ENCODE measurements at places on chromosomes 4 and X. TPM values are rescaled to one million over a fixed set of nuclear protein-coding genes. Genes with fewer than 3 reads are reported as not detected.

DNA sequence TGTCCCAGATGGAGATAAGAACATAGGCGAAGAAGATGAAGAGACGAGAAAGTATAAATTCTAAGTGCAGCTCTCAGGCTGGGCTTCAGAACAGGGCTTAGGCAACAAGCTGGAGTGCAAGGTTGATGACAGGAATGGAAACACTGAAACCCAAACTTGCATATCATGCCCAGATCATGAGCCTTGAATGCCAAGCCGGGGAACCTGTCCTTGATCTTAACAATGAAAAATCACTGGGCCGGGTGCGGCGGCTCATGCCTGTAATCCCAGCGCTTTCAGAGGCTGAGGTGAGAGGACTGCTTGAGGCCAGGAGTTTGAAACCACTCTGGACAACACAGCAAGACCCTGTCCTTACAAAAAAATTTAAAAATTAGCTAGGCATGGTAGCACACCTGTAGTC, 17.2 kb downstream of the AFAP1 start:
- no peaks in the 10 kb centered on the region for H3K27me3 ChIP-seq
- no peak overlapping the region for H3K27ac ChIP-seq
- DNase-seq = no peak
- H3K4me1 ChIP-seq = no peaks in the 10 kb centered on the region
- H3K36me3 ChIP-seq = no peaks in the 10 kb centered on the region
- H3K4me3 ChIP-seq = no peak overlapping the region

The ZIC3 gene
- total RNA-seq = not detected

DNA sequence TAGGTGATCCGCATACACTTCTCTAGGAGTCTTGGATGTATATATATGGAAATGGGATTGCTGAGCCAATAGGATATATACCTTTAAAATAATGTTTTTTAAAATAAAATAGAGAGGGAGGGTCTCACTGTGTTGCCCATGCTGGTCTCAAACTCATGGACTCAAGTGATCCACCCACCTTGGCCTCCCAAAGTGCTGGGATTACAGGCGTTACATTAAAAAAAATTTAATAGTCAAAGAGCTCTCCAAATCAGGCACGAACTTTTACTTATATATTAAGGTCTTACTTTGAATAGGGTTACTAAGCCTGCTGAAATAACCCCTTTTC, 109.0 kb downstream of the GNL3L start:
- H3K36me3 ChIP-seq = no peaks in the 10 kb centered on the region
- no peaks in the 10 kb centered on the region for H3K27me3 ChIP-seq
- no peak for DNase-seq

The CXCL9 gene
- total RNA-seq = not detected

- H3K4me1 ChIP-seq = no peaks in the 10 kb centered on the region
- no peak for DNase-seq
- H3K27ac ChIP-seq = no peak overlapping the region
- H3K4me3 ChIP-seq = no peak overlapping the region
- no peaks in the 10 kb centered on the region for H3K27me3 ChIP-seq
Measured at GRCh38 chr4:5165420-5166369, 114.4 kb downstream of the STK32B start.

The CT45A5 gene
- not detected for total RNA-seq

GRCh38 chr4:7377223-7377865, 57.4 kb downstream of the PSAPL1 start:
- no peak for DNase-seq
- no peak overlapping the region for H3K4me3 ChIP-seq
- no peaks in the 10 kb centered on the region for H3K27me3 ChIP-seq

DNA sequence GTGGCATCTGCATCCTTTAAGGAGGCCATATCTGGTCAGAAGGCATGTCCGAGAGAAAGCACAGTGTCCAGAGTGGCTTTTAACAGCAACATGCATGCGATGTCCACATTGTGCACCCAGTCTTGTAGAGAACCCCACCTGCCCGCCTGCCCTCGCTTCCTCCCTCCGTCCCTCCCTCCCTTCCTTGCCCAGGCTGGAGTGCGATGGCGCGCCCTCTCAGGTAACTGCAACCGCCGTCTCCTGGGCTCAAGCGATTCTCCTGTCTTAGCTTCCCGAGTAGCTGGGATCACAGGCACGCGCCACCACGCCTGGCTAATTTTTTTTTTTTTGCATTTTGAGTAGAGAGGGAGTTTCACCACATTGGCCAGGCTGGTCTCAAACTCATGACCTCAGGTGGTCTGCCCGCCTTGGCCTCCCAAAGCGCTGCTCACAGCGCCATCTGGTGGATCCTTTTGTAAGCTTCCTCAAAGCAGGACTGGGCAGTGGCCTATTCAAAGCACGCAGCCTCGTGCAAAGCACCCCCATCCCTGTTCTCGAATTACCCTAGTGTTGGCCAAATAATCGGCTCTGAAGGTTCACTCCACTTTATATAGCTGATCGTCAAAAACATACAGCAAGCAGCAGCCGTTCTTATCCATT, 15.0 kb downstream of the BRCC3 start:
- no peaks in the 10 kb centered on the region for H3K4me1 ChIP-seq
- H3K4me3 ChIP-seq = no peak overlapping the region
- DNase-seq = peak; percentile 30
- H3K27me3 ChIP-seq = no peaks in the 10 kb centered on the region
- no peak overlapping the region for H3K27ac ChIP-seq

DNA sequence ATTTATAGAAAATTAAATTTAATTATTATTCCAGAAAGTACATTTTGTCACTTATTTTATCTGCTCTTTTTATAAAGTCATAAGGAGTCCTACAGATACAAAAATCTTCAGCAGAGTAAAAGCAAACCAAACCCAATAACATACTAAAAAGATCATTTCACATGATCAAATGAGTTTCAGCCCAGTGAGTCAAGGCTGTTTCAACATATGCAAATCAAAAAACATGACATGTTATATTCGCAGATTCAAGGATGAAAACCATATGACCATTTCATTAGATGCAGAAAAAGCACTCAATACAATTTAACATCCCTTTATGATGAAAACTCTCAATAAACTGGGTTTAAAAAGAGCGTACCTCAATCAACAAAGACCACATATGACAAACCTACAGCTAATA, 214.3 kb downstream of the FAT4 start:
- H3K4me1 ChIP-seq = no peaks in the 10 kb centered on the region
- no peaks in the 10 kb centered on the region for H3K27me3 ChIP-seq
- no peak overlapping the region for H3K27ac ChIP-seq
- DNase-seq = no peak
- no peaks in the 10 kb centered on the region for H3K36me3 ChIP-seq

DNA sequence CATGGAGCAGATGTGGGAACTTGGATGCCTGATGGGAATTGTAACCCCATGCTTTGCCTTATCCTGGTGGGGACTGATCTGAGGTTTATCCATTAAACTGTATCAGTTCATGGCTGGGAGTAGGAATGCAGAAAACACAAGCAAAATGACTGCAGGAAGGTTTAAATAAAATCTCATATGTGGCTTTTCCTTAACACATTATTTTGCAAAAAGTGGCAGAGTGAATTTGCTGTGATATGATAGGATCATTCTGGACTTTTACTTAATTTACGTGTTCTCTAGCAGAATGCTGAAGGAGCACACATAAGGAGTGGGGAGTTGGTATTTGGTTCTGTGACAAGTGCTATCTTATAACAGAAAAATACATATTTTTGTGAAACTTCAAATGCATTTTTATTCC, 34.8 kb downstream of the REPS2 start:
- H3K27ac ChIP-seq = no peak overlapping the region
- no peaks in the 10 kb centered on the region for H3K4me1 ChIP-seq
- H3K27me3 ChIP-seq = no peaks in the 10 kb centered on the region
- no peak overlapping the region for H3K4me3 ChIP-seq
- H3K36me3 ChIP-seq = no peaks in the 10 kb centered on the region

The MAGED4 gene
- total RNA-seq = 0.49 TPM

GRCh38 chrX:7088968-7089615, 58.4 kb upstream of the STS start:
- no peak overlapping the region for H3K4me3 ChIP-seq
- peak; percentile 41 for DNase-seq
- peaks cover 14% of the 10 kb centered on the region for H3K4me1 ChIP-seq
- no peaks in the 10 kb centered on the region for H3K36me3 ChIP-seq

GRCh38 chrX:129932016-129932820, 26.3 kb downstream of the UTP14A start:
- H3K4me1 ChIP-seq = no peaks in the 10 kb centered on the region
- H3K27ac ChIP-seq = peak overlapping the region; percentile 71
- peak; percentile 92 for DNase-seq
- no peaks in the 10 kb centered on the region for H3K27me3 ChIP-seq
- no peak overlapping the region for H3K4me3 ChIP-seq

- H3K4me1 ChIP-seq = no peaks in the 10 kb centered on the region
- H3K4me3 ChIP-seq = no peak overlapping the region
- H3K36me3 ChIP-seq = no peaks in the 10 kb centered on the region
- no peaks in the 10 kb centered on the region for H3K27me3 ChIP-seq
- DNase-seq = peak; percentile 11
- H3K27ac ChIP-seq = no peak overlapping the region
Measured at GRCh38 chr4:120819805-120820437, 102.6 kb downstream of the PRDM5 start.

DNA sequence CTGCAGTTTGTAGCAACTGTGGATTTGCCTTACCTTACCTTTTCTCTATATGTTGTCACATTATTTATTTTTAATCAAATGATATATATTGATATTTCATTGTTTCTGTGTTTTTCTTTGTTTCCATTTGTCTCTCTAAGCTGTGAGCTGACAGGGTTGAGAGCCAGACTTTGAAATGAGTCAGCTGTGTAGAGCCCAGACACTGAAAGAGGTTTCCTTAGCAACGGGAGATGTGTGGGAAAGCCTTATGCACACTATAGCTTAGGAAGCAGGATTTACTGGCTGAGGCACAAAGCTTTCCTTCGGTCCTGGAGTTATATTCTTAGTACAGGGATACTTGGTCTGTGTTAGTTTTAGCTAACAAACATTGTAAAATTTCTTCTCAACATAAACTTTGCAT, 192.2 kb downstream of the FGF13 start:
- no peak overlapping the region for H3K4me3 ChIP-seq
- no peaks in the 10 kb centered on the region for H3K36me3 ChIP-seq
- DNase-seq = no peak
- H3K4me1 ChIP-seq = no peaks in the 10 kb centered on the region
- H3K27ac ChIP-seq = no peak overlapping the region

DNA sequence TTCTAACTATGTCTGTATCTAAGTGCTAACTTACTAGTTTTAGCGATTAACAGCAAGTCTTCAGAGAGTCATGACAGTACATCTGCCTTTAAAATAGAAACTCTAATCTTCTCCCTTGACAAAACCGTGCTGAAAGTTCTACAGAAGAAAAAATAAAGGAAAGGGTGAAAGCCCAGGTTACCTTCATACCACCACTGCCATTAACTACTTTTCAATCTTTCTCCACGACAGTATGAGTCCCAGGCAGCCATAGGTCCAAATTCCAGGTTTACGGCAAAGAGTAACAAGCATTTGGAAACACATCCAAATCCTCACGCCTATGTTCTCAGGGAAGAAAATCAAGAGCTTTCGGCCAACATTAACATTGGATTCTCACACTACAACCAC, 12.4 kb upstream of the ZCCHC13 start:
- H3K4me3 ChIP-seq = peak overlapping the region; percentile 99
- H3K27ac ChIP-seq = peak overlapping the region; percentile 86
- H3K4me1 ChIP-seq = peaks cover 16% of the 10 kb centered on the region
- peaks cover 8% of the 10 kb centered on the region for H3K36me3 ChIP-seq
- no peaks in the 10 kb centered on the region for H3K27me3 ChIP-seq

The VCX2 gene
- not detected for total RNA-seq

- no peak for DNase-seq
- no peak overlapping the region for H3K27ac ChIP-seq
- H3K36me3 ChIP-seq = no peaks in the 10 kb centered on the region
- peaks cover 11% of the 10 kb centered on the region for H3K4me1 ChIP-seq
- H3K4me3 ChIP-seq = no peak overlapping the region
Measured at GRCh38 chr4:26613237-26613636, 29.4 kb downstream of the TBC1D19 start.

The GLOD5 gene
- not detected for total RNA-seq

GRCh38 chr4:140151699-140152012, 2.3 kb downstream of the MAML3 start:
- H3K27me3 ChIP-seq = peaks cover 14% of the 10 kb centered on the region
- H3K4me1 ChIP-seq = peaks cover 50% of the 10 kb centered on the region
- peak overlapping the region; percentile 65 for H3K4me3 ChIP-seq
- H3K27ac ChIP-seq = peak overlapping the region; percentile 78
- no peaks in the 10 kb centered on the region for H3K36me3 ChIP-seq

DNA sequence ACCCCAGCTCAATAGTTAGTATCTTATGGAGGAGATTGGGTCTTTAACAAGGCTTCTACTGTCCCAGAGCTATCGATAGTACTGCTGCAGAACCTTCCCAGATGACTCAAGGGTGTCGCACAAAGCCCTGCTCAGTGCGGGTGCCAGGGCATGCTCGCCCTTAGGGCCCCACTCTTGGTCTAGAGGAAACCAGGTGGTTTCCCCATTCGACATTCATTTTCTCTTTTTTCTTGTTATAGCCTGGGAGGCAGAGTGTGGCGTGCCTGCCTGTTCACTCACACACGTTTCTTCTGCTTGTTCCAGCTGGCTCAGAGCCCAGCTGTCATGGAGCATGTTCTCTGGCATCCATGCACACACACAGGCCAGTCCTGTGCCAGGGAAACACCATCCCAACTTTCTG, 144.5 kb downstream of the SMIM20 start:
- no peaks in the 10 kb centered on the region for H3K4me1 ChIP-seq
- no peak overlapping the region for H3K27ac ChIP-seq
- H3K4me3 ChIP-seq = no peak overlapping the region
- H3K27me3 ChIP-seq = no peaks in the 10 kb centered on the region
- no peak for DNase-seq
- H3K36me3 ChIP-seq = no peaks in the 10 kb centered on the region

GRCh38 chrX:84240848-84241565, 53.0 kb upstream of the RPS6KA6 start:
- no peak overlapping the region for H3K4me3 ChIP-seq
- no peaks in the 10 kb centered on the region for H3K27me3 ChIP-seq
- H3K4me1 ChIP-seq = no peaks in the 10 kb centered on the region
- H3K27ac ChIP-seq = no peak overlapping the region
- no peak for DNase-seq

GRCh38 chrX:16868920-16869319, 1.2 kb downstream of the RBBP7 start:
- peaks cover 33% of the 10 kb centered on the region for H3K4me1 ChIP-seq
- no peaks in the 10 kb centered on the region for H3K36me3 ChIP-seq
- no peak for DNase-seq
- H3K4me3 ChIP-seq = peak overlapping the region; percentile 92
- H3K27me3 ChIP-seq = no peaks in the 10 kb centered on the region

The PAGE2B gene
- total RNA-seq = not detected

DNA sequence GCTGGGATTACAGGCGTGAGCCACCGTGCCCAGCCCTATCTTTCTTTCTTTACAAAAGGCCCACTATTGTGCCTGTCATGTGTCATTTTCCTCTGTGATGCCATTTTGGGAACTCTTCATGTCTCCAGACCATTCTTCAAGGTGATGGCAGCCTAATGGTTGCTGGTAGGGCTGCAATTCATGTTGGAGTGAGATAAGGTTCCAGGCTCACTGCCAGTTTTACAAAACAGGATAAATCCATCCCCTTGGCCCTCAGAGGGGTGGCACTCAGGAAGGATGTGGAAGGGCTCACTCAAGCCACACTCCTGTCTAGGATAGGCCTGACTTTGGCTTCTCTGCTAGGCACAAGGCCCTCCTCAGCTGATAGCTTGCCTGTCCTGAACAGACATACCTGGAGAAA, 3.8 kb downstream of the TCEAL9 start:
- no peak overlapping the region for H3K27ac ChIP-seq
- no peak for DNase-seq
- H3K4me3 ChIP-seq = no peak overlapping the region
- H3K36me3 ChIP-seq = no peaks in the 10 kb centered on the region
- H3K4me1 ChIP-seq = no peaks in the 10 kb centered on the region
- H3K27me3 ChIP-seq = no peaks in the 10 kb centered on the region

The PCDH19 gene
- total RNA-seq = not detected

The LONRF3 gene
- 5.3 TPM for total RNA-seq

The USP26 gene
- not detected for total RNA-seq

The DUX4 gene
- not detected for total RNA-seq

All from CD4-positive, CD25-positive, alpha-beta regulatory T cell (primary cell).